Brain pericyte (primary cell): ENCODE measurements at places on chromosomes 11 and 22.

GRCh38 chr11:2305140-2305778, 3.4 kb downstream of the TSPAN32 start:
- DNase-seq: no peak

- no peak for DNase-seq
Observed at GRCh38 chr22:35192129-35192918, 65.0 kb upstream of the HMGXB4 start.

GRCh38 chr11:29755474-29755873, 261.4 kb downstream of the KCNA4 start:
- DNase-seq: no peak

- no peak for DNase-seq
Observed at GRCh38 chr11:47329987-47330931, 22.2 kb downstream of the MYBPC3 start.

DNA sequence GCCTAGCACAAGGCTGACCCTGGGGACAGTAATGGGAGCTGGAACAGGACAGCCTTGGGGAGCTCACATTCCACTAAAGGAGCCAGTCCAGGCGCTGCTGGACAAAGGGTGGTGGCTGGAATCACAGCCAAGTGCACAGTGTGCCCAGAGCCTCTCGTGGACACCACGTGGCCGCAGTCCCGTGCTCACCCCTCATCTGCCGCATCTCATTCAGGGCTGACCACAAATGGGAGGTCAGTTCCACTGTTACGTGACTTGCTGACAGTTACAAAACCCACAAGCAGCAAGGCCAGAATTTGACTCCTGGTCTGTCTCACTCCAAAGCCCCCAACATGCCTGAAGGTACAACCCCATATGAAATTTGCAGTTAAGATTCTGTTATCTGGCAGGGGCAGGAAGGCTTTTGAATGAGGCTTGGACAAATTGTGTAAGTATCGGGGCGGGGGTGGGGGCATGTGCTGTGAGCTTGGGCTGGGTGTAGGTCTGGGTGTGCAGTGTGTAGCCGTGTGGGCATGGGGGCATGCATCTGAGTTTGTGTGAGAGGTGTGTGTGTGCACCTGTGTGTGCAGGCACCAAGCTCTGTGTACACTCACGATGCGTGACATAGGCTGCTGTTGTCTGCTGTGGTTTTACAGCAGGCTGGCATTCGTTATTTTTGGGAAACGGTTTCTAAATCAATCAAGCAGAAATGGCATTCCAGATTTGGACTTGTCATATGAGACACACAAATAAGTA, 301.7 kb downstream of the BRD1 start:
- no peak for DNase-seq
